ENCODE measurements at places on chromosomes 3 and 15.

GRCh38 chr3:56061279-56061626 is 407.0 kb downstream of the ERC2 start:
- no peak for DNase-seq

GRCh38 chr15:67835297-67836133 is 4.3 kb downstream of the RNU6-1 start:
- DNase-seq: no peak

GRCh38 chr3:34584971-34585370 is 786.5 kb downstream of the PDCD6IP start:
- DNase-seq: no peak

GRCh38 chr3:131540821-131541220 is 38.0 kb upstream of the MRPL3 start:
- no peak for DNase-seq

GRCh38 chr3:15520804-15521572 is 518 bp downstream of the COLQ start:
- no peak for DNase-seq

- DNase-seq: no peak
These were observed 28.8 kb upstream of the AQP9 start for GRCh38 chr15:58109419-58109818.

GRCh38 chr3:193030276-193030675 is 112.6 kb upstream of the MB21D2 start:
- DNase-seq: no peak

DNA sequence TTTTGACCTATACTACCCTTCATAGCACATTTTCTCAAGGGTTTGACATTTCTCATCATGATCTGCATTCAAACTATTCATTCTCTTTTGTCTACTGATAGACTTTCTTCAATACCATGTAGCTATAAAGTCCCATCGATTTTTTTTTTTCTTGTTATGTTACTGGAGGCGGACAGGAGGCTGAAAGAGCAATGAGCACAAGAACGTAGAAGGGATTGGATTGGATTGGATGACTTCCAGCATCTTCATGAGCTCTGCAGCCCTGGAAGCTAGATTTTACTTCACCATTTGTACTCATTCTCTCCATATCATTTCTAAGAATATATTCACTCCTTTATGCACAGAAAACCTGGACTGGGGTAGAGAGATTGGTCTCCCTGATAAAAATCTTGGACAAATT is 43.2 kb downstream of the DUT start:
- DNase-seq: no peak

DNA sequence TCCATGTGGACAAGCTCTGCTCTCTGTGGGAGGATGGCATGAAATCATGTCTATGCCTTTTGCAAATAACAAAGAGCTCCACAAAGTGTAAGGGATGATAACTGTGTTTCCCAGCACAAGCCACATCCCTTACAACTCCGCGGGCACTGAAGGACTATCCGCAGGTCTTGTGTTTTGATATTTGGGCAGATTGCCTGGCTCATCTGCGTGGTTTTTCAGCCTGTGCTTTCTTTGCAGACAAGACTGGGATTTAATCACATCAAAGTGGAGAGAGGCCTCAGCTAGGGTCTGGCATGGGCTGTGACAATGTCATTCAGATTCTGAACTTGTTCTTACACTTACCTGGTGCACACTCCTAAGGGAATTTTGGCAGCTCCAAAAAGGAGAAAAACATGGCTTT is 30.2 kb upstream of the CA12 start:
- no peak for DNase-seq

- no peak for DNase-seq
These were observed 5.0 kb upstream of the RPP25 start for GRCh38 chr15:74961616-74962015.

- DNase-seq: no peak
These were observed 326.8 kb downstream of the MFSD1 start for GRCh38 chr3:159128628-159129027.

GRCh38 chr3:121362035-121362734 is 183.6 kb downstream of the POLQ start:
- no peak for DNase-seq

DNA sequence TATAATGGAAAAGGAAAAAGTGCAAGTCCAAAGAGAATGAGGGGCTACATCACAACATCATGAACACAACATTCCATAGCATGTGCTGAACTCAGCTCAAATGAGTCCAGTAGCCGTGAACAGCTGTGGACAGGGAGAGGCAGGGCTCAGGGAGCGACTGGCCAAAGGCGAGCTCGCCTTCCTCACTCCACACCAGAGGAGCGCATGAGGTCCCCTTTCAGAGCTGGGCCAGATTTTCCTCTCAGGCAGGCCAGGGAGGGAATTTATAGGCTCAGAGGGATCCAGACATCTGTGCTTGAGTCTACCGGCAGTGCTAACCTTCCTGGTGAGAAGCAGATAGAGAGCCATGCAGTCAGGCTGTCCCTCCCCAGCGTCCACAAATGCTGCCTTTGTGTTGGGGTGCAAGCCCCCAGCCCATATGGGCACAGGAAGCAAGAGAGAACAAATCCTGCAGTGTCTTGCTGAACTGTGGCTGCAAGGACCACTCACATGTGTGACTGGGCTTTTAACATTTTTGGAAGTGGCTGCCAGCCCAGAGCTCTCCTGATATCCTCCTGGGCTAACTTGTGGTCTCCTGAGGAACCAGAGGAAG is 32.5 kb downstream of the ARHGEF3 start:
- no peak for DNase-seq

- DNase-seq: no peak
These were observed 21.6 kb downstream of the MCTP2 start for GRCh38 chr15:94252906-94253491.

- DNase-seq: no peak
These were observed 18.3 kb downstream of the ANP32A start for GRCh38 chr15:68802373-68802772.

DNA sequence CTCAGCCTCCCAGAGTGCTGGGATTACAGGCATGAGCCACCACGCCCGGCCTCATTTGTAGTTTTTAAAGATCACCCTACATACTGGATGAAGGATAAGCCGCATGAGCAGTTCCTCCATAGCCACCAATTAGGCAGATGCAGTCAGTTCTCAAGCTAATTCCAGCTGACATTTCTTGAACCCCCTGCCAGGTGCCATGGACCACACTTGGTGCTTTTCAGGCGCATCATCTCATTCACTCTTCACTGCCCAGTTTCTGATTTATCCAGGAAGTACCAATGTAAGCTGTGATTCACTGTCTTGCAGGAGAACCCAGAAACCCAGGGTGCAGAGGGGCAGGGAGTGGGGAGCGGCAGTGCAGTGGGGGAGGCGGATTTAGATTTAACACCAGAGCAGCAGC is 56.5 kb upstream of the RASA2 start:
- DNase-seq: no peak
